ENCODE measurements at places on chromosomes 12 and 14. TPM values are rescaled to one million over a fixed set of nuclear protein-coding genes. Genes with fewer than 3 reads are reported as not detected.

Gene GPR68
- 1.3 TPM for total RNA-seq

Gene OR11H7
- total RNA-seq: not detected

Gene RNU4-1
- total RNA-seq: not detected

Gene SLC39A5
- not detected for total RNA-seq

Gene CYP46A1
- under 0.01 TPM for total RNA-seq

Gene SALL2
- 0.79 TPM for total RNA-seq

Gene LGR5
- not detected for total RNA-seq

Gene TAS2R42
- not detected for total RNA-seq

Gene CRIP2
- total RNA-seq: 166 TPM

Gene TBX3
- 0.81 TPM for total RNA-seq

Gene HOXC9
- not detected for total RNA-seq

Gene RDH16
- 0.11 TPM for total RNA-seq

Gene ARPC3
- 246 TPM for total RNA-seq

Gene DPF3
- total RNA-seq: 13.4 TPM

DNA sequence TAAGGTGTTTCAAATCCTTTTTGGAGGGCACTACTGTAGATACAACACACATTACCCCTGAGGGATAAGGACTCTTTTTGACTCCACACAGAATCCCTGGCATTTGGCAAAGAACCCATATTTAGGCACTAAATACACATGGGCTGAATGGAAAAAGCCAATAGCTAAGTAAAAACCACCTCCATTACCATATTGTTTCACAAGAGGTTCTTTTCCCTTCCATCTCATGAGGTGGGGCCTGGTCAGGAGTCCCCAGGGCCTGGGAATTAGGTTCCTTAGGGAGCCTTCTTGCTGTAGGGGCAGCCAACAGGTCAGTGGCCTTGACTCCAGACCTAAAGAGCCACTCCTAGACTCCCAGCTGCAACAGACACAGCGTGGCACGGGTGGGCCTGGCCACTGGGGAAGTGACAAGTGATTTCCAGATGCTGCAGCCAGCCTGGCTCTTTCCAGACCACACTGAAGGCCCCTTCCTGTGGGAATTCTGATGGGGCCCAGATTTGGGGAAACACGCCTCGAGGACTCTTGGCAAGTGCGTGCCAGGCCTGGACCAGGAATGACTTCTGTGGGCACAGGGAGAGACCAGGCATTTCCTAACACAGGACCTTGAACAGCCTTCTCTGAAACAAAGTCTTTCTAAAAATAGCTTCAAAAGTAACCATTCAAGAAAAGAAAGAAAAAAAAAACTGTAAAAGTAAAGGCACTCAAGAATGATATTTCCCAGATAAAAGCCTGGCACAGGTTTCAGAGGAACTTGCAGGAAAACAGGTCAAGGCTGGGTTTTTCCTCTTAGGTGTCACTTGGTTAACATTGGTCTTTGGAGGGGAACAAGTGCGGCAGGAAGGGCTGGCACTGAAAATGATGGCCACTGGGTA lies 18.1 kb downstream of the SSH1 start:
- peak; percentile 67 for DNase-seq

- no peak for DNase-seq
Measured at GRCh38 chr12:96399919-96400630, at the start of gene CDK17. Gene CDK17 (minus strand): TSS chr12:96400439. CDS start chr12:96334836, 65,603 bp downstream.

DNA sequence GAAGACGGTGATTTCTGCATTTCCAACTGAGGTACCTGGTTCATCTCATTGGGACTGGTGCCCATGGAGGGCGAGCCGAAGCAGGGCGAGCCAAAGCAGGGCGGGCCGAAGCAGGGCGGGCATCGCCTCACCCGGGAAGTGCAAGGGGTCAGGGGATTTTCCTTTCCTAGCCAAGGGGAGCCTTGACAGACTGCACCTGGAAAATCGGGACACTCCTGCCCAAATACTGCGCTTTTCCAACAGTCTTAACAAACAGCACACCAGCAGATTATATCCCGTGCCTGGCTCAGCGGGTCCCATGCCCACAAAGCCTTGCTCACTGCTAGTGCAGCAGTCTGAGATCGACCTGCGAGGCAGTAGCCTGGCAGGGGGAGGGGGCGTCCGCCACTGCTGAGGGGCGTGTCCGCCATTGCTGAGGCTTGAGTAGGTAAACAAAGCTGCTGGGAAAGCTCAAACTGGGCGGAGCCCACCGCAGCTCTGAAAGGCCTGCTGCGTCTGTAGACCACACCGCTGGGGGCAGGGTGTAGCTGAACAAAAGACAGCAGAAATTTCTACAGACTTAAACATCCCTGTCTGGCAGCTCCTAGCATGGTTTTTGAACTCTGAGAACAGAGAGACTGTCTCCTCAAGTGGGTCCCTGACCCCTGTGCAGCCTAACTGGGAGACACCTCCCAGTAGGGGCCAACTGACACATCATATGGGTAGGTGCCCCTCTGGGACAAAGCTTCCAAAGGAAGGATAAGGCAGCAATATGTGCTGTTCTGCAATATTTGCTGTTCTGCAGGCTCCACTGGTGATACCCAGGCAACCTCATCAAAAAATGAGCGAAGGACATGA lies 77.2 kb downstream of the BAZ1A start:
- no peak for DNase-seq

DNA sequence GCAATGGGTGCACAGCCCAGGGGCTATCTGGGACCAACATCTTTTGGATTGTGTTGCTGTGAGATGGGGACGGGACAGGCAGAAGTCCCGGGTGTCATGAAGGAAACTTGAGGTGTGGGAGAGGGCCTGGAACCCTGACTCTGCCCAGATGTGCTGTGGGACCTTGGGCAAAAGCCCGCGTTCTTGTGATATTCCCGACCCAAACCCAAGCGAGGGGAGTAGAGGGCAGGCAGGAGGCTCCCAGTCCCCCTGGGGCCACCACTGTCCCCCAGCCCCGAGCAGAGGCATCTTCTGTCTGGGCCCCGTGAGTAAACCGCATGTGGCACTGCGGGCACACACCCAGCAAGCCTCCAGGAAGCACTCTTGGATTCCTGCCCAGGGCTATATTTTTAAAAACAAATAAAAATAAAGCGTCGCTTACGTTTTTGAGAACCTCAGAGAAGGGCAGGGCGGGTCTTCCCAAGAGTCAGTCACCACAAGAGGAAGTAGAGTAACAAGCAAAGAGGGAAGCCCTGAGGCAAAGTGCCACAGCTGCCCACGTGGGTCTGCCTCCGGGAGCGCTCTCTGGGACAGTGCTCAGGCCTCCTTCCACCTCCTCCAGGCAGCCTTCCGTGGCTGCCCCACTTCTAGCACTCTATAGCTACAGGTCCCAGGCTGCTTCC lies 39.5 kb downstream of the BEGAIN start:
- DNase-seq: peak; percentile 29

DNA sequence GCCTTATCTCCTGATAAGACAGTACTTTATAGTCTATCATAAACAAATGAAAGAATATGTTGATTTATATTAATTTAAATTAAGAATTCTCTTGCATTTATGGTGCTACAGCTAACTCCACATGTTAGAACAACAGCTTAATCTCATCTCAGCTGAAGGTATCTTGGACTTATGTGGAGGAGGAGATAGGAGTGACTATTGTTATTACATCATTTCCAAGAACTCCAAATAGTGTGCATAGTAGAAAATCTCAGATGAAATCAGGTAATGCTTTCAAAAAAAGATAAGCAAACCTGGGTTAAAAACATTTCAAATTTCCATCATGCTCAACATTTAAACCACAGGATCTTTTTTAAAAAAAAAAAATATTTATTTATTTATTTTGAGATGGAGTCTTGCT lies 31.3 kb upstream of the ISM2 start:
- DNase-seq: no peak

- no peak for DNase-seq
Measured at GRCh38 chr12:10936506-10936905, 2.6 kb downstream of the TAS2R14 start.

DNA sequence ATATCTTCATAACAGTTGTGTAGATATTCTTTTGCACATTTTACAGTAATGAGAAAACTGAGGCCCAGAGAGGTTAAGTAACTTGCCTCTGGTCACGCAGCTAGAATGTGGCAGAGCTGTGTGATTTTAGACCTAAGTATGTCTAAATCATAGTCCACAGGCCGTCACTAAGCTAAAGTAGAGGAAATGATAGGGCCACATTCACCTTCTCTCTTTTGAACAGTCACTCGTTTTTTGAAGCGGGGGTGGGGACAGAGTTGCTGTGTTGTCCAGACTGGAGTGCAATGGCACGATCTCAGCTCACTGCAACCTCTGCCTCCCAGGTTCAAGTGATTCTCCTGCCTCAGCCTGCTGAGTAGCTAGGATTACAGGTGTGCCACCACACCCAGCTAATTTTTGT lies 68.5 kb downstream of the RASSF3 start:
- no peak for DNase-seq

DNA sequence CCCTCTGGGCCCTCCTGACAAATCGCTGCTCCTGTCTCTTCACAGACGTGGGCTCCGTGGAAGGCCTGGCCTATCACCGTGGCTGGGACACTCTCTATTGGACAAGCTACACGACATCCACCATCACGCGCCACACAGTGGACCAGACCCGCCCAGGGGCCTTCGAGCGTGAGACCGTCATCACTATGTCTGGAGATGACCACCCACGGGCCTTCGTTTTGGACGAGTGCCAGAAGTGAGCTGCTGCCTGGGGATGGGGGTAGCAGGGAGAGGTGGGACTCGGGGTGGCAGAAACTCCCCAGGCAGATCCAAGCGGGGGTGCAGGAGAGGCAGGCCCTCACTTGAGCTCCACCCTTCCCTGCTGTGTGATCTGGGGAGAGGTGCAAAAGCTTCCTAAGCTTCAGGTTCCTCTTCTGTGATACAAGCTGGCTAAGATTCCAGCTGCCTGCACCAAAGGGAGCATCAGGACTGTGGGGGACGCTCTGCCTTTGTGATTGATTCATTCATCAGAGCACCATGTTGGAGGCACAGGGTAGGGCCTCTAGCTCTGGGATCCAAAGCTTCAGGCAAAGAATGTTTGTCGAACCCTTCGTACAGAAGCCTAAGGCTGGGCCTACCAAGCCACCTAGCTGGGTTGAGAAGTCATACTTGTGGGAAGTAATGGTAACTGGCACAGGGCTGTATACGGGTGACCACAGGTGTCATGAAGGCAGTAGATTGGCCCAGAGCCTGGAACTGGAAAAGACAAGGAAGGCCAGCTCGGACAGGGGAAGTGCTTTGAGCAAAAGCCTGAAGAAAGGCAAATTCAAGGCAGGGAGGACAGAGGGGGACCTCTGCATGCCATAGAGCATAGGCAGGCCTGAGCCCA lies 29.1 kb upstream of the NXPH4 start:
- no peak for DNase-seq

DNA sequence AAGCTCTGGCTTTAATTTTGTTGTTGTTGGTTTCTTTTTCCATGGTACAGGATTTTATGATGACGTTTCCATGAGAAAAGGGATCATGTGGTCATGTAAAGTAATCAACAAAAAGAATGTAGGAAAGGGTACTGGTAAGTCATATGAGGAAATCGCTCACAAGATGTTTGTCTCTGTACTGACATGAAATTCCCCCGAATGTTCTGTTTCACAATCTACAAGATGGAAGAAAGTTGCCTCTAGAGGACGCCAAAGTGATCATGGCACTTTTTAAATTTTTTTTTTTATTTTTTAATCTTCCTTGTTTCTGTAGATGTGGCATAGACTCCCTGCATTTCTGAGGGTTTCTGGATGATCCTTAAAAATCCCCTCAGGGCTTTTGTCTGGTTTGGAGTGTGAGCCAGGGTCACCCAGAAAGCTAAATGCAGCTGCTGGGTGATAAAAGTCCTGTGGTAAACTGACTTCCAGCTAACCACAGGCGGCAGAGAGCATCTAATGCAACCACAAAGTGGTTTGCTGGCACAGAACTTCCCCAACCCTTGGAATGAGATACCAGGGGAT lies 393.5 kb downstream of the CCDC91 start:
- DNase-seq: no peak

GRCh38 chr14:34498684-34499412 lies 36.8 kb upstream of the SPTSSA start:
- no peak for DNase-seq

- DNase-seq: no peak
Measured at GRCh38 chr12:85834378-85834777, 1.8 kb downstream of the RASSF9 start.

- DNase-seq: no peak
Measured at GRCh38 chr12:125071456-125071855, 6.2 kb downstream of the AACS start.

- DNase-seq: no peak
Measured at GRCh38 chr14:91082282-91082681, 21.8 kb upstream of the RPS6KA5 start.

DNA sequence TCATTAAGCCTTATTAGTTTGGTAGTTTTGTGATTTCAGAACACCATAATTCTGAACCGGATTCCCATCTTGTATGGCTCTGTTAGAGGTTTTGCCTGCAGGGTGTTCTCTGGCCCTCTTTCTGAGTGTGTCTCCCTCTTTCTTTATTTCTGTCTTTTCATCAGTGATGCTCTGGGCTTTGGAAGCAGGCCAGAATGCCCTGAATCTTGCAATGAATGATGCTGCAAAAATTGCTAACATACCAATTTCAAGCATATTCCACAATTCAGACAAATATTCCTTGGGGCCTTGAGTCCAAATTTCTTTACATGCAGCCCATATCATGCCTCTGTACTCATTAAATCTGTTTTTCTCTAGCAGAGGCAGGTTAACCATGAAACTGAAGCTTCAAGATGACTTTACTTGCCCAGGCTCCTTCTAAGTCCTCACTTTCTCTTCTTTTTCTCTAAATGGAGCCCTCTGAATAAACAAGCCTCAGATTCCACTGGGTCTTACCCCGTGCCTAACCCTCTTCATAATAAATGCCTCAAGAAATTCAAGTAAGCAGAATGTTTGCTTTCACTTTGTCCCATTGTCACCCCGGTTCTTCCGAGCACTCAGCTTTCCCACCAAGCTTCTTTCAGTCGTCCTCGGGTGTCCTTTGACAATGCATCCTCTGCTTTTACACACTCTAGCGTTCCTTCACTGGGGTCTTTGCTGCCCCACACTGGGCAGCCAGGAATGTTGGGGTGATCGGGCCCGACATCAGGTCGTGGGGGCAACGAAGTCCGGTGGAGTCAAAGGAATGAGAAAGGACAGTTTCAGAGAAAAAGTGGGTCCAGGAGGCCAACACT lies 78.8 kb upstream of the SLC38A4 start:
- no peak for DNase-seq

- DNase-seq: no peak
Measured at GRCh38 chr12:98519257-98519907, 4.0 kb downstream of the TMPO start.

DNA sequence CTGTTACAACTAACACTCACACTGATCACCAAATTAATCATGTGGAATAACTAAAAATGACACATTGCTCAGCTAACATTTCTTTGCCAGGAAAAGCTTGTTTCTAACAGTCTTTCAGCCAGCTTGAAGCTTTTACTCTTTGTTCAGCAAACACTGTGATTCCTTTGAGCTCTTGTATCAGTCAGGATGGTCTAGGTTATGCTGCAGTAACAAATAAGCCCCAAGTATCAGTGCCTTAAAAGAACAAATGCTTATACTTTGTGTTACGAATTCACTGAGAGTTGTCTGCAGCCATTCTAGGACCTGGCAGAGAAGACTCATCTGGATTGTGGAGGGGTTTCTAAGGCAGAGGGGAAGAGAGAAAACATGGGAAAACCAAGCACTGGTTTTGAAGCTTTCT lies 47.6 kb upstream of the PIWIL1 start:
- no peak for DNase-seq

GRCh38 chr14:60510951-60511599 lies 2.1 kb downstream of the SIX6 start:
- DNase-seq: no peak

GRCh38 chr12:5222011-5222461 lies 178.4 kb downstream of the KCNA5 start:
- no peak for DNase-seq
